DMS 273 treated with DMSO at 0.1 percent for 48 hours (cell line): ENCODE measurements at places on chromosomes 11 and 22.

DNA sequence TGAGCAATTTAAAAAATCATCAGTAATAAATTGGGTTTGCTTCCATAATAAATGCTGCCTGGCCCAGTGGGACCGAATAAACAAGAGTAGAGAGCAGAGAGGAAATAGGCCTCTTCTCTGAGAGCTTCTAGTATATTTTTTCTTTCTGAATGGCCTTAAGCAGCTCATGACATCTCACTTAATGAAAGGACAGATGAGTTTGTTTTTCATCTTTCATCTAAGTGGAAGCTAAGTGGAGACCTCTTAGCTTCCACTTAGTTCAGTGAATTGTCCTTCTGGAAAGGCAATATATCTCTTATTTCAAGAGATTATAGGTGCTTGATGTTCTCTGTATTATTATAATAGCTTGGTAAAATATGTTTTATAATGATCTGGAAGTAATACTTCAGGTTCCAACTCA lies 245.9 kb upstream of the ANO3 start:
- DNase-seq = no peak

DNA sequence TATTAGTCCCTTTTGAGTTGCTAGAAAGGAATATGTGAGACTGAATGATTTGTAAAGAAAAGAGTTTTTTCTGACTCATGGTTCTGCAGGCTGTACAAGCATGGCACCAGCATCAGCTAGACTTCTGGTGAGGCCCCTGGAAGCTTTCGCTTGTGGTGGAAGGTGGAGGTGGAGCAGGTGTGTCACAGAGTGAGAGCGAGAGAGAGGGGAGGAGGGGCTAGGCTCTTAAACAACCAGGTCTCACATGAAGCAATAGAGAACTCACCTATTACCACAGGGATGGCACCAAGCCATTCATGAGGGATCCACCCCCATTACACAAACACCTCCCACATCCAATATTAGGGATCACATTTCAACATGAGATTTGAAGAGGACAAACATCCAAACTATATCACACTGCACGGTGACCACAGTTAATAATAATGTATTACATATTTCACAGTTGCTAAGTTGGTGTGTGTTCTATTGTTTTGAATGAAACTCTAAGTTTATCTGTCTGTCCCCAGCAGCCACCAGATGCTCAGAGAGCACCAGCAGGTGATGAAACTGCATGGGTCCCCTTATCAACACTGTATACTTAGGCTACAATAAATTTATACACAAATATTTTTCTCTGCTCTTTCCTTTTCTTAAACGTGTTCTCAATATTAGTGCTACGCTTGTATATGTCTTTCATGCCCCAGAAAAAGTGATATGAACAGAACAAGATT lies 14.1 kb downstream of the ZFP91 start:
- no peak for DNase-seq

- DNase-seq = no peak
Observed at GRCh38 chr11:43942662-43943371, 380 bp downstream of the C11orf96 start.

- no peak for DNase-seq
Observed at GRCh38 chr22:36478966-36479365, 2.5 kb downstream of the TXN2 start.

DNA sequence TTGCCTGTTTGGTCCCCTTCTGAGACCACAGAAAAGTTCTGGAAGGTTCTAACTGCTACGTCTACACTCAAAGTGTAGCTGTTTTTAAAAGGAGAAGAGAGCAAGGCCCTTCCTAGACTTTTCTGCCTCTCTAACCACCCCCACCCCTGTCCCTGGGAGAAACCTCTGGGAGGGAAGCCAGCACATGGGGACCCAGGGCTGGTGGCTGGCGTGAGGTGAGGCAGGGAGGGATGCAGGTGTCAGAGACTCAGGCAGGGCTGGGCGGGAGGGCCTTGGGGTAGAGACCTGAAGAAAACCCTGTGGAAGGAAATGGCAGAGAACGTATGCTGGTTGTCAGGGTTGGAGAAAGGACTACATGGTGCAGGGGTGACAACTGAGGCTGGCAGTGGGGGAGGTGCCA lies 26.7 kb downstream of the ARRB1 start:
- no peak for DNase-seq

- no peak for DNase-seq
Observed at GRCh38 chr11:36091256-36091811, 147.5 kb downstream of the LDLRAD3 start.

- DNase-seq = no peak
Observed at GRCh38 chr11:131073167-131073566, 156.9 kb upstream of the SNX19 start.

DNA sequence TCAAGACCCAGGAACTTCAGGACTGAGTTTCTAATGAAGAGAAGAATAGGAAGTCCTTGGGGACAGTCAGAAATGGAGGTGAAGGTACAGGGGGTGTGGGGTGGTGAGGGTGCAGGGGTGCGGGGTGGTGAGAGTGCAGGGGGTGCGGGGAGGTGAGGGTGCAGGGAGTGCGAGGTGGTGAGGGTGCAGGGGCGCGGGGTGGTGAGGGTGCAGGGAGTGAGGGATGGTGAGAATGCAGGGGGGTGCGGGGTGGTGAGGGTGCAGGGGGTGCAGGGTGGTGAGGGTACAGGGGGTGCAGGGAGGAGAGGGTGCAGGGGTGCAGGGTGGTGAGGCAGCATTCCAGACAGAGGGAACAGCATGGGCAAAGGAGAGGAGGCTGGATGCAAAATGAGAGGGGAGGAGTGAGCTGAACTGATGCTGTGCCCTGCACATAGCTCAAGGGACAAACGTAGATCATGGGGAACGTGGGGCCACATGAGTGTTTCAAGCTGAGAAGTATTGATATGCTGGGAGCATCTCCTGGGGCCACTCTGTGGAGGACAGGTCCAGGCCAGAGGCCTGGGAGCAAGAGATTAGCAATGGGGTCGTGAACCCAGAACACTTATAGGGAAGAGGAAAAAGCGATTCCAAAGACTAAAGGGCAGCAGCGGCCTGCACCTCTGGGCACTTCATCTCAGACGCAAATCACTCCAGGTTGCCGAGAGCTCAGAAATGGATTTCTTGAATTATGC lies 23.7 kb upstream of the DAGLA start:
- DNase-seq = no peak

GRCh38 chr11:114156131-114156581 lies 96.6 kb downstream of the ZBTB16 start:
- DNase-seq = no peak

- DNase-seq = no peak
Observed at GRCh38 chr22:39266398-39267030, 21.7 kb upstream of the PDGFB start.

- DNase-seq = no peak
Observed at GRCh38 chr11:57885298-57886050, 123.9 kb downstream of the CTNND1 start.

- peak; percentile 25 for DNase-seq
Observed at GRCh38 chr22:23036684-23037428, 33.5 kb upstream of the GNAZ start.

DNA sequence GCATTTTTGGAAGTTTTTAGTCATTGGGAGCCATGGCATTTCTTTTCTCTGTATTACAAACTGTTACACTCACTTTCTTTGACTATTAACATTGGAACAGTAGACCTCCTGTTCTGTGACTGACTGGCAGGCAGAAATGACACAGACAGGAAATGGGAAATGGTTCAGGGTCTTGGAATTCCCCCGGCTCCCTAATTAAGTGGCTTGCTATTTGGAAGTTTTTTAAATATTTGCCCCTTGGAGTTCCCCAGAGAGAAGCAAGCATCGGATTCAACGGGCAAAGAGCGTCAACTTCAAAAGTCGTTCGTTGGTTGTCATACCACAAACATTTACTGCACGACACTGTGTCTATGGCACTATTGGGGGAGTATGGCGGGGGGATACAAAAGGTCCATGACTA lies 1.1 kb upstream of the BIRC2 start:
- DNase-seq = no peak

- no peak for DNase-seq
Observed at GRCh38 chr22:26792522-26792921, 135.1 kb downstream of the MIAT start.

- DNase-seq = no peak
Observed at GRCh38 chr11:116613206-116613875, 159.4 kb downstream of the BUD13 start.

GRCh38 chr11:17353821-17354600 lies 2.4 kb downstream of the NCR3LG1 start:
- no peak for DNase-seq

DNA sequence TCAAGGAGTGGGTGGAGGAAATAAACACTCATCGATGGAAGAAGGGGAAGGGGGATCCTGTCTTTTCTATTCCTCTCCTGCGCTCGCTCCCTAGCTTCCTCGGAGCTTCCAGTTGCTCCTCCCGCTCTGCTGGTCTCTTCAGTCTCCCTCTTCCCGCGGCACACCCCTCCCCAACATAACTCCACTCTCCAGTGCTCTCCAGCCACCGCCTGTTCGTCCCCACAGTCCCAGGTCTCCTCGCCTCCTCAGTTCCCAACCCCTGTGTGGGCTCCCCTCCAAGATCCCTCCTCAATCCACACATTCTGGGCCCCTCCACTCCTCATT lies 438 bp downstream of the ZW10 start:
- DNase-seq = no peak

DNA sequence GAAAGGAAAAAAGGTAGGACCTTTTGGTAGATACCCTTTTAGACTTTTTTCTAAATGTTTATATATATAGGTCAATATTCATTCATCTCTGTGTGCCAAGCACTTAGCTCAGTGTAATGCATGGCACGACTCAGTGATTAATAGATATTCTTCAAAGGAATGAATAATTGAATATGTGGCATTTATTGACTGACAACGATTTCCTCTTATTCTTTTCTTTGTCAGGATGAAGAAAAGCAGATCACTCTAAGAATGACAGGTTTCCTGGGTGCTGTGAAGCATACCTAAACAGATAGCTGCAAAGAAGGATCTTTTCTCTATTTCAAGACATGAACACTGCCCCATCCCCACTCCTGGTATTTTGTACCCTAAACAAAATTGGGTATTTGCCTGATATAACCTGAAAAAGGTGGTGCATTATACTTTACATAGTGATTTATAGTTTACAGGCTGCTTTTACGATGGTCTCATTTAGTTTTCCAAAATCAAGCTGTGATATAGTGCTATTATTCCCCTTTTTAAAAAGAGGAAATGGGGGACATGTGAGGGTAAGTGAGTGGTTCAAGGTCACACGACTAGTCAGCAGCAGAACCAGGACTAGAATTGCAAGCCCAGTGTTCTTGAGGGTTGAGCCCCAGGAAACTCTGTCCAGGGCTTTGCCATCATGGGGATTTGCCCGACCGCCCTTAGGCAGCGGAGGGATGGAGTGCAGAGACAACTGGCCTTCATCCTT lies 32.9 kb upstream of the CLMP start:
- DNase-seq = no peak

- DNase-seq = no peak
Observed at GRCh38 chr11:32188785-32189184, 97.9 kb downstream of the RCN1 start.

GRCh38 chr11:60928563-60929001 lies 4.3 kb downstream of the TMEM132A start:
- no peak for DNase-seq

- no peak for DNase-seq
Observed at GRCh38 chr11:34653031-34653430, 32.1 kb downstream of the EHF start.

GRCh38 chr22:21850660-21851059 lies 16.8 kb downstream of the MAPK1 start:
- DNase-seq = no peak

GRCh38 chr11:44159848-44160721 lies 64.6 kb downstream of the EXT2 start:
- peak; percentile 33 for DNase-seq

GRCh38 chr11:108204376-108204775 lies 18.1 kb downstream of the NPAT start:
- no peak for DNase-seq

DNA sequence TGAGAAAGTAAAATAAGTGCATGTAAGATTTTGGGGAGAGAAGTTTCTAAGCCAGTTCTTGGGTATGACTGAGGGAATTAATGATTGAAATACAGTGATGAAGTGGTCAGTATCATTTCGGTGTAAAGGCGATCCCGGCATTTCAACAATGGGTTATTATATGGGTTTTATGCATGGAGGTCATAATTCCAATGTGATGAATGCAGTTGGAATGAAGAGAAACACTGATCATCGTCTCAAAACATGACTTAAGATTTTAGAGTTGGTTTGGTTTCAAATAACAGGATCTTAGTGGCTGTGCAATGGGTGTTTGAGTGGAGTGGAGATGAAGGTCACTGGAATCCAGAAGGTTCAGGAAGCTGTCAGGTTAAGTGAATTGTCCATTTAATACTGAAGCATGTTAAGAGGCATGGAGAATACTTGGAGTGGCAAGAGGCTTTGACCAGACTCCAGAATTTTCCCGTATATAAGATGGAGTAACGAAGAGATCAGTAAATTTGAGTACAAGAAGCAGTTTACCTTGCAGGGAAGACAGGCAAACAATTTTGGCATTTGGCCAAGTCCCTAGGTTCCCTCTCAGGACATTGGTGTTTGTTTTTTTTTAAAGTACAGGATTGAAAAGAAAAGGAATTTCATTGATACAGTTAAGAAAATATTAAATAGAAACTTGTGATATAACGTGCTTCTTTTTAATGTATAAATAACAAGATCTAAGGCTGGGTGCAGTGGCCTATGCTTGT lies 96.4 kb upstream of the BIRC3 start:
- no peak for DNase-seq

GRCh38 chr22:49025791-49026493 lies 801.7 kb downstream of the BRD1 start:
- no peak for DNase-seq

DNA sequence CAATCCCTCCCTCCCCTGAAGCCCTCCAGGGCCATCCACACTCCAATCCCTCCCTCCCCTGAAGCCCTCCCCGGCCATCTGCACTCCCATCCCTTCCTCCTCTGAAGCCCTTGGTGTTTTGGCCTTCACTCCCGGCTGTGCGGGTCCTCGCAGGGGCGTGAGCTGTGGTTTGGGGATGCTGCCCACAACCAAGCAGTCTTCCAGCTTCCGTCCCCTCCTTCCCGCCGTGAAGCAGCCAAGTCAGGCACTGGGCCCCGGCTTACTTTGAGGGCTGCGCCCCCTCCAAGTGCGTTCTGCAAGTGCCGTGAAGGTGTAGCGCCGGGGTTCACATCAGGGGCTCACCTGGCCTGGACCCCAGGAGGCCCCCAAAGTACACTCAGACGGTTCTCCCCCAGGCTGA lies 335.9 kb downstream of the BRD1 start:
- DNase-seq = no peak

DNA sequence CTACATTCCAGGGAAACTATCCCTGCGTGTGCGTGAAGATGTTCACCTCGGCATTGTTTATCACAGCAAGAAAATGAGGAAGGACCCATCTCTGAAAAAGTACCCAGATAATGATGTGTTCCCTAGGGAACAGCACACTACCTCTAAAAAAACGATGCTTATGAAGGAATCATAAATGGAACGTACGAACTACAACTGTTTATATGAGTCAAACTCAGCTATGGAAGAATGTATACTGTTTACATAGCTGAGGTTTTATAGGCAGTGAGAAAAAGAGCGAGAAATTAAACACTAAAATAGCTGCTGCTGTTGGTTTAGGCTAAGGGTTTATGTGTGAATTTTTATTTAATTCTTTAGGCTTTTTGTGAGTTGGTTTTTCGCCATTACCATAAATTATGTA lies 48.9 kb downstream of the APOL1 start:
- DNase-seq = no peak
